ENCODE measurements at places on chromosomes 3 and 15.

DNA sequence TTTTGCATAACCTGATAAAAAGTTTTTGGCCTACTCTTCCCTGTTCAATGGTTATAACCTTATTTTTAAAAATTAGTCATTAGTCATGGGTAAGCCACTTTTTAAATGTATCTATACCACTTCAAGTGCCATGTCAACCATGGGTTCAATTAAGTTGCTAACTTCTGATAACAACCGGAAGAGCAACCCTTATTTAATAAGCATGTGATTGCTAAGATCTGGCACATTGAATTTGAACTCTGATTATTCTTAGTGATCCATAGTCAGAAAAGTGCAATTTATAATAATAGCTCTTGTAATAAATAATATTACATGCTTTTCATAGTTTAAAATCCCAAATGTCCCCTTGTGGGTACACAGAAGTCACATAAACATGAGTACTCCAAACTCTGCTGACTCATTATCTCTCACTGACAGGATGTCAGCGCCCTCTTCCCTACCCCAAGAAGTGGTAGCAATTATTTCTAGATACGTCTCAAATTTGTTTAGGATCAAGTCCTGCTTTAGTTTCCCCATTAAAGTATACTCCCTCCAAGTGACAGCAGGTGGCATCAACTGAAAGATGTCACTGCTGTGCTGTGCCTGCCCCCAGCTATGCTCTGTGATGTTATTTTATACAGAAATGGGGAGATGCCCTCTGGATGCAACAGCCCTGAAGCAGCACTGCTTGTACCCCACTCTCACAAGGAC lies 18.6 kb downstream of the SAMD7 start:
- DNase-seq: no peak

- no peak for DNase-seq
Measured at GRCh38 chr3:46617941-46618340, 5.6 kb downstream of the FAM240A start.

DNA sequence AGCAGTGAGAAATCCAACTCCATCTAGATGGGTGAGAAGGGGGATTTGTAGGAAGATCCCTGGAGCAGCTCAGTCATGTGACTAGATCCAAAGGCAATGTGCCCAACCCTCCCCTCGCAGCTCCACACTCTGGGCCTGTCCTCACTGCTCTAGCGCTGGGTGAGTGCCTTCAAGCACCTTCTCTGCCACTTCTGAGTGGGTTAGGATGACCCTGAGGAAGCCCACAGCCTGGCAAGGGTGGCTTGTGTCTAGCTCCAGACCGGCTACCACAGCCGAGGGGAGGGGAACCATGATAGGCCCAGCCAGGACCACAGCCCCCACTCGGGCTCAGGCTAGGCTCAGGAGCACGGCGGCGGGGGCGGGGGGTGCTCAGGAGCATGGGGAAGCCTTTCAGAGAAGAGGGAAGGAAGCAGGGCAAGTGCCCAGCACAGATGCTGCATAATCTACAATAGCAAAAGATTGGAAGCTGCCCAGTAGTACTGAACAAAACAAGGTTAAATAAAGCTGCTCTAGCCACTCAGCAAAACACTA lies 1.7 kb downstream of the SPATA12 start:
- no peak for DNase-seq

GRCh38 chr3:51712963-51713362 lies 6.1 kb downstream of the GRM2 start:
- DNase-seq: no peak

- DNase-seq: no peak
Measured at GRCh38 chr3:145032791-145033190, 1061.2 kb downstream of the DIPK2A start.

DNA sequence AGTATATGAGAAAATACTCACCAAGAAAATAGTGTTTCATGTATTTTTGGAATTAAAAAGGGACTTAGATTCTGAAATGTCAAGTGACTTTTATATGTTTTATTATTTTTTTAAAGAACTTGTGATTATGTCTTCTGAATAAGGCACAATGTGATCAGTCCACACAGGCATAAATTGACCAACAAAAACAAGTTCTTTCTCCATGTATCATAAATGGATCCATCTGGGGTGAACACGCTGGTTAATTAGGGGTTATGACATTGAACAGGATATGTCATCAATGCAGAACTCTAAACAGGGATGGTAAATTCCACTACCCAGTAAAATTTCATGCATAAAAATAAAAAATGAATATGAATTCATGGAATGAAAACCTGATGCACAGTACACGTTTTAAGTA lies 31.3 kb upstream of the PIK3CA start:
- DNase-seq: no peak

- no peak for DNase-seq
Measured at GRCh38 chr3:168213920-168214319, 118.2 kb upstream of the GOLIM4 start.

- no peak for DNase-seq
Measured at GRCh38 chr3:183193762-183194689, 31.5 kb upstream of the LAMP3 start.

DNA sequence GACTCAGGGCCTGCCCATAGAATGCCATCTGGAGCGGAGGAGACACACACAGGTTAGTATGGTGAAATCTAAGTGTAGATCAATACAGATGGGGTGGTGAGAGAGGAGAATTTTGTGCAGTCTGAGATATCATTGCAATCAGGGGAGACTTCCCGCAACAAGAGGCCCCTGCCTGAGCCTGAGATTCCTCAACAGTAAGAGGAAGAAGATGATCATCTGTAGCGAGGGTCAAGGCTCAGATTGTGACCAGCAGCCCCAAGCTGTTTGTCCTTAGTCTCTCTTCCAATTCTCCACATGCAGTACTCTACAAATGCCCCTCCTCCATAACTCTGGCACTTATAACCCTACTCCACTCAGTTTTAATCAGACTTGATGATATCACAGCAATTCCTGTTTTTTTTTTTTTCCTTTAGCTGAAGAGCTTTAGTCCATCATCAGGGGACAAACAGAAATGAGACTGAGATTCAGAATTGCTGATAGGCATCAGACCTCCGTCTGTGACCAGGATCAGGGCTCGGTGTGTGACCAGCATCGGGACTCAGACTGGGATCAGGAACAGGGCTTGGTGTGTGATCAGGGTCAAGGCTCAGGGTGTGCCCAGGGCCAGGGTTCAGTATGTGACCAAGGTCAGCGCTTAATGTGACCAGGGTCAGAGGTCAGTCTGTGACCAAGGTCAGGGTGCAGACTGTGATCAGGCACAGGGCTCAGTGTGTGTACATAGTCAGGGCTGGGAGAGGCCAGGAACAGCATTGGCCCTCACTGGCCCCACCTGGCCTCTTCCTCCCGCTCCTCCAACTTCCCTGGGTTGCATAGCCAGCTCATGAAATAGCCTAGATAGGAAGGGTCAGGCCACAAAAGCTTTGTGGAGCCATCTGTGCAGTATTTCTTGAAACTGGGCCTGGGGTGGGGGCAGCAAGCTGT lies 14.1 kb downstream of the LOXL1 start:
- no peak for DNase-seq

GRCh38 chr3:58792921-58793451 lies 126.4 kb upstream of the FAM3D start:
- no peak for DNase-seq

GRCh38 chr3:176514297-176514696 lies 683.0 kb downstream of the TBL1XR1 start:
- no peak for DNase-seq

- no peak for DNase-seq
Measured at GRCh38 chr3:67176396-67176795, 178.3 kb downstream of the KBTBD8 start.

DNA sequence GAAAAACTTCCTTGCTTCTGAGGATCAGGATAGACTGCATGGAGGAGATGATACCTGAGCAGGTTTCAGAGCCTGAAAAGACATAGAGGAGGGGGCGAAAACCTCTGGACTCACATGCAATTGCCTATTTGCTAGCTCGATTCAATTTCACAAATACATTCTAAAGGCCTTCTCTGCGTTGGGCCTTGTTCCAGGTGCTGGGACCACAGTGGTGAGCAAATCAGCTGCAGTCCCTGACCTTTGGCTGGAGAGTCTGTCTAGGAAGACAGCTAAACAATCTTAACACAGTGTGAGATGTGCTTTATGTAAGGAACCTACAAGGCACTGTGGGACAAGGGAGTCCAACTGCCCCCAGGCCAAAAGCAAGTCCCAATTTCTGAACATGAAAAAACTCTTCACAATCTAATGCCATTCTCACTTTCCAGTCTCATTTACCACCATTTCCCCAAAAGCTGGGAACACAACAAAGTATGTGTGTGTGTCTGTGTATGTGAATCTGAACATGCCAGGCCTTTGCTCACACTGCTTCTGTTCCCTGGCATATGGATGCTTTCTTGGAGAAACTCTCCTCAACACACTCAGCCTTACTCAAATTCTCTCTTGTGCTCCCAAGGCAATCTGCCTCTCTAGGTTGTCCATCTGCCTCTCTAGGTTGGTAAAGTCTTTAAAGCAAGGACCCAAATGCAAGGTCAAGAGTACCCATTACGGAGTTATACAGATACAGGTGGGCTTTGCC lies 2.1 kb upstream of the PCCB start:
- no peak for DNase-seq

DNA sequence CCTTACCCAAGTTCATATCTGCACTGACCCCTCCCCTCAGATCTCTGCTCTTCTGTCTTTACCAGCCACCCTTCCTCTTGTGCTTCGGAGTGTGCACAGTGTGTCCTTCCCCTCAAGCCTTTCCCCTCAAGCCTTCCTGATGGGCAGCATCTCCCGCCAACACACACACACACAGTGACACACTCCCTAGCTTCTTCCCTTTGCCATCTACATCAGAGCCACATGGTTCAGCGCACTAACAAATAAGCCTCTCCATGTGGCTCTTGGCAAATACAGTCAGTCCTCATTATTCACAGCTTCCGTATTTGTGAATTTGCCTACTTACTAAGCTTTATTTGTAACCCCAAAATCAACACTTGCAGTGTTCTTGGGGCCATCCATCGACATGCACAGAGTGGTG lies 37.5 kb downstream of the SH3BP5 start:
- no peak for DNase-seq

GRCh38 chr15:58043192-58043903 lies 22.2 kb downstream of the ALDH1A2 start:
- no peak for DNase-seq

- no peak for DNase-seq
Measured at GRCh38 chr3:196140224-196140623, 58.3 kb upstream of the TFRC start.

- no peak for DNase-seq
Measured at GRCh38 chr3:66747261-66747660, 246.4 kb upstream of the LRIG1 start.

DNA sequence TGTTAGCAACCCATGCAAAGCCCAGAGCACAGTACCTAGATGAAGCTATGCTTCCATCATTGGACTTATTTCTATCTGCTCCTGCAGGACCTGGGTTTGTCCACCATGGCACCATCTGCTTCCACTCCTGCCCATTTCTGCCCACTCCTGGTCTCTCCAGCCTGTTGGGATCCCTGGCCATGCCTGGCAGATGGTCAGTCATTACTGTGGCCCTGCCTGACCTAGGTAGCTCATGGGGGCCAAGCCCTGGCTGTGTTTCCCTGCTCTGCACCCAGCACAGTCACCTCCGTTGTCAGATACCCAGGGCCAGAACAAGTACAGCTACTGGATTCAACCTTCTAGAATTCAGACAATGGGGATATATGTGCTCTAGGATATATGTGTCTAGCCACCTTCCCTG lies 185.8 kb upstream of the TLE3 start:
- no peak for DNase-seq

GRCh38 chr3:73291541-73291940 lies 230.1 kb downstream of the EBLN2 start:
- DNase-seq: no peak

GRCh38 chr3:108181172-108181571 lies 41.1 kb downstream of the IFT57 start:
- no peak for DNase-seq

DNA sequence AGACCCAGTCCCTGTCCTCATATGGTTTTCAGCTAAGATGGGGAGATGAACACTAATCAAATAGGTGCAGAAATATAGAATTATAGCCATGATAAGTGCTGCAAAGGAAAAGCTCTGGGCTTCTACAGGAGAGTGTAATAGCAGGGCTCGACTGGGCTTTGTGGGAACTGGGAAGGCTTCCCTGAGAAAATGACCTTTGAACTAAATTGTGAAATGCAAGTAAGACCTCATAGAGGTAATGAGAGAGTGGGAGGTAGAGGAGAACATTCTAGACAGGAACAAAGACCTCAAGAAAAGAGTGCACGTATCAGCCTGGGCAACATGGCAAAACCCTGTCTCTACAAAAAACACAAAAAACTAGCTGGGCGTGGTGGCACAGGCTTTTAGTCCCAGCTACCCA lies 231.6 kb downstream of the ABHD5 start:
- DNase-seq: no peak

DNA sequence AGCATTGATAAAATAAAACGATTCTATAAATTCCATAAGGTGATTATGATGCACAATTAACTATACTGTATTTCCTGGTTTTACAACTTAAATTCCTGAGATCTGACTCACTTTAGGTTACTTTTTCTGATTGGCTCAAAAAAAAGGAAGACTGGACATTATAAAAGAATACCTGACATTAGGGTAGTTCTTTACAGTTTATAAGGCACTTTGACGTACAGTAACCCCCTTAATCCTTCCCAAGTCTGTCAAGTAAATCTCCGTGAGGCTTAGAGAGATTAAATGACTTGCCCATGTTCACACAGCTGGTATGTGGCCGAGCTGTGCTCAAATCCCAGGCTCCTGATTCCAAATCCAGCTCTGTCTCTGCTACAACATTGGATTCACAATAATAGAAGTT lies 1.0 kb upstream of the SLTM start:
- no peak for DNase-seq

DNA sequence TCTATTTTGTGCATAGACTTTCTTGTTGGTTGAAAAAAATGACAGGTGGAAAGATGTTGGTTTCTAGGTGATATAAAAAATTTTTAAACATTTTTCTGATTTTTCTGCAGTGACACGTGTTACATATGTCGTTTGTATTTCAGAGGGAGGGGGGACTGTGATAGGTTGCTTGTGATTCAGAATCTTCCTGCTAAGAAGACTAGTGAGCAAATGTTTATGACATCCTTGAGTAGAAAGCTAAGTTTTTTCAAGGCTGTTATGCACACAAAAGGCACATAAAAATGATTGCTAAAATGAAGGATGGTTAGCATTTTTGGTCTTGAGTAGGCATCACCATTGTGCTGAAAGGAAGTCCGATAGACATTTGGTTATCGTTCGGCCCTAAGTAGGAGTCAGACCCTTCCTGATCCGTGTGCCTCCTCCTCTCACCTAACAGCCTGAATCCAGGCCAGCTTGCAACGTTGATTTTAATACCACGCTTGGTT lies 1.5 kb downstream of the ZNF639 start:
- no peak for DNase-seq

Data from stimulated activated CD8-positive, alpha-beta memory T cell treated with anti-CD3 and anti-CD28 coated beads, Interleukin-2, amount 100 ng/mL, for 1 hour (primary cell).